Amniotic epithelial cell (primary cell): ENCODE measurements at places on chromosomes 12 and 14.
A peak's percentile ranks its signal among the peaks of the same experiment; 100 is the strongest.

DNA sequence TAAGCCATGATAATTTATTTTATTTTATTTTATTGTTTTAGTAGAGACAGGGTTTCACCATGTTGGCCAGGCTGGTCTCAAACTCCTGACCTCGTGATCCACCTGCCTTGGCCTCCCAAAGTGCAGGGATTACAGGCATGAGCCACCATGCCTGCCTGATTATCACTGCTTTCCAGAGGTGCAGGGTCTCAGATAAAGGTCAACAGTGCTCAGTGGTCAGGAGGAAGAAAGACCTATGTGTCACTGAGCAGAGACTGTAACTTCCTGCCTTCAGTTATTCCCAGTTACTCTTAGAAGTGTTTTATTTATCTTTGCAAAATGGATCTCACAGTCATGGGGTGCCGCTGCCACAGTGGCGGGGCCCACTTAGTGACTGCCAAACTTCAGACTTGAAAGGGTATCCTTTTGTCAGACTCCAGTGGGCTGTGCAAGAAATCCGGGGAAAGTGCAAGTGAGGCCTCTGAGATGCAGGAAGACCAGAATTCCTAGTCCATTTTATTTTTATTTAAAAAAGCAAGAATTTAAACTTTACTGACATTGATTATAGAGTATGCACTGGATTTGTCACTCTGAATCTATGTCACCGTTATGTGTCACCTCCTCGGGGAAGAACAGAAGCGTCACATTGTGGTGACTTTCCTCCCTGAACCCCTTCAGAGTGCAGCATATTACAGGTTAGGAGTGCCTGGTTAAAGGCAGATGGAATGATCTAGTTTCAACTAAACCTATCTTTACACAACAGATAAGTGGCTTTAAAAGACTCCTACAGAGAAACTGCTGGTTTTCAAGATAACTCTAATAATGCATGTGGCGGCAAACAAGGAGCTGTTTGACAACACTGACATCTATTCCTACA lies 59.1 kb upstream of the BICD1 start:
- DNase-seq, result no peak

DNA sequence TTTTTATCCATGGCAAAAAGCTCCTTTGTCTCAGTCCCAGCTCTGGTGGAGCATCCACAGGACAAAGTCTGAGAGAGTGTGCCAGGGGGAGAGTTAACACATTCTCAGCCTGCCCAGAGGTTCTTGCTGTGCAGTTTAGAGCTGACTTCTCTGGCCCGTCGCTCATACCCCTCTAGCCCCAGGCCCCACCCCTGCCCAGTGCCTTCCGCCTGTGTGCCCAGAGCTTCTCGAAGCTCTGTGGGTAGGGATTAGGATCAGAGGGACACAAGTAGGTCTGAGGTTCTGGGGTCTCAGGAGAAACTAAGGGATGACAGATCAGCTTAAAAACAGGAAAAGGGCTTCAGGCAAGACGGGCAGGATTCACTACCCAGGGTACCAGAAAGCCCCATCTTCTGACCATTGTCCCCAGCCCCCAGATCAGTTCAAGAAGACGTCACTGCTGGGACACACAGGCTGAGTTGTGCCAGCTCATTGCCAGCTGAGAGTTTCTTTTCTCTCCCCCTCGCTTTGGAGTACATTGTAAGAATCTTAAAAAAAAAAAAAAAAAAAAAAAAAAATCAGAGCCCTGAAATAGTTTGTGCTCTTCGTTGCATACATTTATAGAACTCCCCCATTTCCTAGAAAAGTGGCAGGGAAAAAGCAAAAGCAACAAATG lies 127.0 kb downstream of the GCH1 start:
- DNase-seq, result no peak

DNA sequence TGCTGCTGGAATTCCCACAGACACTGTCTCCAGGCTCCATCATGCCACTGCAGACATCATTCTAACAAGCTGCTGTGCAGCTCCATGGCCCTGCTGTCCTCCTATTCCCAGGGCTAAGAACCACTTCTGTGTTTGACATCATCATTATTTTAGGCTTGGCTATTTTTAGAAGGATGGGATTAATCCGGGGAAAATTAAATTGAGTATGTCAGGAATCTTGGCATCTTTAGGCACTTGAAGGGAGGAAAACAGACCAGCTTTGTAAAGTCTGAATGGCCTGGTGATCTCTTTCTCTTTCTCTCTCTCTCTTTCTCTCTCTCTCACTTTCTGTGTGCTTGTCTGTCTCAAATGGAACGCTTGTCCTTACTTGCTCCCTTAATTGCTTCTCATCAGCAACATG lies 568.3 kb upstream of the FLRT2 start:
- DNase-seq, result no peak

- peak; percentile 87 for DNase-seq
Measured at GRCh38 chr14:51283402-51284085, 43.5 kb downstream of the TMX1 start.

DNA sequence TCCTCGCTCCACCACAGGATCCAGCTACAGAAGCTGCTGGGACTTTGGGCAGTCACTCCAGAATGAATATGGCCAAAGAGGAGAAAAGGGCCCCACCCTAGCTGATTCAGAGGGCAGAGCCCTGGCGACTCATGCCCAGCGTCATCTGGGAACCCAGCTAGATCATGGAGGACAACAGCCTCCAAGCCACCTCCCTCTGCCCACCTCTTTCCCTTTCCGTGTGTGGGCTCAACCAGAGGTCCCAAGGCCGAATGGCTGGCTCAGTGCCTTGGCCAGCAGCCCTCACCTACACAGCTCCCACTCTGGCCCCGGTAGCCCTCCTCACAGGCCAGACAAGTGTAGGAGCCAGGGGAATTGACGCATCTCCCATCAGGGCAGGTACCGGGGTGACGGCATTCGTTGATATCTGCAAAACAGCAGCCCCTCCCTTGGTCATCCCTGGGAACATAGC lies 17.4 kb downstream of the ISCA2 start:
- DNase-seq, result peak; percentile 27

DNA sequence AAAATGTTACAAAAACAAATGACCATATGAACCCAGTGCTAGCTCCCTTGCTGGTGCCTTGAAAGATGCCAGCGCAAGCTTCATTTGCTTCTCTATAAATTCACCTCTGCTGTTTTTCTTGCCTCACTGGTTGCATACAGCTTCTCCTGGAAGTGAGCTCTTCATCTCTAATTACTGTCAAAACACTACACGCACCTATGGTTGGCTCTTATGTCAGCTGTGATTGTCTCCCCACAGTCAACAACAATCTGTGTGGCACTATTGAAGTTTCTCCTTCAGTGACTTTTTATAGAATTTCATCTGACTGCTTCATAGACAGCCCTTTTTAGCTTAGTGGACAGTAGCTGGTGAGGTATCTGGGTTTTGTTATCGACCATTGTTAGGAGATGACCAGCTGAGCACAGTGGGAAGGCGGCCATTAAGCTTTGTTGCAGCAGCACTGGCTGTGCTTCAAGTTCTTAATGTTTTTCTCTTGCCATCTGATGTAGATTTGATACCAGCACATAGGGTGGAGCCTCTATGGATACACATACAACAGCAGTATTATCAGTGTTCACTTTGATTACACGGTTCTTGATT lies 131.8 kb downstream of the KITLG start:
- DNase-seq, result no peak

DNA sequence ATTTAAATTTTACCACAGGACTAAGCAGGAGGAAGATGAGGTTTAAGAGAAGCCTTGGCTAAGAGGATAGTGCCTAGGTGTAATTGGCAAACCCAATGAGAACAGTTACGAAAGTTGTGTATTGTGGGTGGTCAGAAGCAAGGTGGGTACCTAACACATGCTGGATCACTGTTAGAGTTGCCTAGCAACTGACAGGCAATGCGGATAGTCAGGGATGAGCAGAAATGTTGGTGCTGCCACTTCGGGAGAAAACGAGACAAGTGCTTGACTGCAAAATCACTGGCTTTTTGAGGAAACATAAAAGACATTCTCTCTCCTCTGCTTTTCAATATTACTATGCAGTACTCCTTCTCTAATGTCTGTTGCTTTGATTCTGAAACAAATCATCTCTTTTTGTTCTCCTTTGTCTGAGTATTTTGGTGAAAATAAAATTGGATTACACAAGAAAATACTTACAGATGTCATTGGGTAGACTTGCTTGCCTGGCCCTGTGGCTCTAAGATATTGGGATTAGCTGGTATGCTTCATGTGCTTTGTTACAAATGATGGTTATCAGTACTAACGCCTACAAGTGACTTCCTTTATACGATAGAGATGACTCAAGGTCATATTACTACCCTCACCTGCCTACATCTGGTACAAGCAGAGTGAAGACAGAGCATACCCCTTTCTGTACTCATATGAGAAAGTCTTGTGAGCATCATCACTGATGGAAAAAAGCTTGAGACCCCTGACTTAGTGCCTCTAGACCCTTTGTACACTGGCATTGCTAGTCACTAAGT lies 48.0 kb downstream of the TDP1 start:
- no peak for DNase-seq

DNA sequence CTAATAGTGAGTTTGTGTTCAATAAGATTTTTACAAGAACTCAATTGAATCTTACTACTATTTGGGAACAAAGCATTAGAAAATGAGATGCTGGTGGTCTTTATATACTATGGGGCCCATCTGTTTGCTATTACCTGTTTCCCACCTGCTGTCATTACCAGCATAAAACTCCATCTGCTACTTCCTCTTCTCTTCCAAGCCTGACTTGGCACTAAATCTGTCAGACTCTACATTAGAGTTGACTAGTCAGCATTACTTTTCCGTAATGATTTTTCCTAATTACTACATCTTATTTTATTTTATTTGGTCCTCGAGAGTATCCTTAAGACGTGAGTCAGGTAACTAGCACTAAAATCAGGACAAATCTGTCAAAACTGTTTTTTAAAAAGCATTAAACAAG lies 68.1 kb upstream of the KRR1 start:
- DNase-seq, result no peak

- no peak for DNase-seq
Measured at GRCh38 chr12:77553976-77554619, 276.6 kb upstream of the NAV3 start.

DNA sequence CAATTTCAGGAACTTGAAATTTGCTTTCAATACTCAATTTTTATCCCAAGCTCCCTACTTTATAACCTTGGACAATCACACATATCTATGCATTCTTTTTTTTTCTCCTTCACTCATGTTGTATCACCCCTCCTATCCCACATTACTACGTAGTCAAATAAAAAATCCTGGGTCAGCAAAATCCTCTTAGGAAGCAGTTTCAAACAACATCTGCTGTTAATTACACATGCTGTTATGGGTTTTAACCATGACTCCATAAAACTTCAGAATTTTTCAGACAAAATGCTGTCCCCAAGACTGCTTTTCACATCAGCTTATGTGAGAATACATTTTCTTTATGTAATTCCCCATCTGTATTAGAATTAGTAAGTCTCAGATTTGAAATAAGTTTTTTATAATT lies 61.7 kb downstream of the LRFN5 start:
- DNase-seq, result no peak

DNA sequence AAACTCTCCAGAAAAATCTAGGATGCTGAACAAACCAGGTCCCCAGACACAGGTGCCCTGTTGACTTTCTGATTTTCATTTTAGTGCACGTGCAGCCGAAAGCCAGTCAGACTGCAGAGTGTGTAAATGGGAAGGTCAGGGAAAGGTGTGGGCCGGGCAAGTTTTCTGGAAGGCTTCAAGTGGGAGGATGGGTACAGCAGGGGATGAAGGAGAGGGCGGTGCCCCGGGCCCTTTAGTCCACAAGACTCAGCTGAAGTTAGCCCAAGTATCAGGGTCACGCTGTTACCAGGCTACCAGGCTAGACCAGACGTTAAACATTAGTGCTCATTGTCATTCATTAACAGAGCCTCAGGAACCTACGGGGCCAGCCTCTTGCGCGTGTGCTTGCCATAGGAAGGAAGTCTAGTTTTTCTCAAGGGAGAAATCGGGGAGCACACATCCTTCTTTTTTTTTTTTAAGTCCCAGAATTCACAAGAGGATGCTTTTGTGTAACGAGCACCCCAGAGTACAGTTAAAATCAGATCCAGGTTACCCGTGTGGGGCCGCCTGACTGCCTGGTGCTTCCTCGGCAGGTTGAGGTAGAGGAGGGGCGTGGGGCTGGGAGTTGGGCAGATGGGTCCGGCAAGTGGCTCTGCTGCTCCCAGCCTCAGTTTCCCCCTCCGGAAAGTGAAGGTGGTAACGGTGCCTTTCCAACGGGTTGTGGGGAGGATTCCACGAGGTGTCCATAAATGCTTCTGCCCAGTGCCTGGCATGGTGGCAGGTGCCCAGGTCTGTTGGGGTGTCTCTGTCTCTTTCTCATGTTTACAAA lies 19.1 kb downstream of the BCL7A start:
- no peak for DNase-seq

DNA sequence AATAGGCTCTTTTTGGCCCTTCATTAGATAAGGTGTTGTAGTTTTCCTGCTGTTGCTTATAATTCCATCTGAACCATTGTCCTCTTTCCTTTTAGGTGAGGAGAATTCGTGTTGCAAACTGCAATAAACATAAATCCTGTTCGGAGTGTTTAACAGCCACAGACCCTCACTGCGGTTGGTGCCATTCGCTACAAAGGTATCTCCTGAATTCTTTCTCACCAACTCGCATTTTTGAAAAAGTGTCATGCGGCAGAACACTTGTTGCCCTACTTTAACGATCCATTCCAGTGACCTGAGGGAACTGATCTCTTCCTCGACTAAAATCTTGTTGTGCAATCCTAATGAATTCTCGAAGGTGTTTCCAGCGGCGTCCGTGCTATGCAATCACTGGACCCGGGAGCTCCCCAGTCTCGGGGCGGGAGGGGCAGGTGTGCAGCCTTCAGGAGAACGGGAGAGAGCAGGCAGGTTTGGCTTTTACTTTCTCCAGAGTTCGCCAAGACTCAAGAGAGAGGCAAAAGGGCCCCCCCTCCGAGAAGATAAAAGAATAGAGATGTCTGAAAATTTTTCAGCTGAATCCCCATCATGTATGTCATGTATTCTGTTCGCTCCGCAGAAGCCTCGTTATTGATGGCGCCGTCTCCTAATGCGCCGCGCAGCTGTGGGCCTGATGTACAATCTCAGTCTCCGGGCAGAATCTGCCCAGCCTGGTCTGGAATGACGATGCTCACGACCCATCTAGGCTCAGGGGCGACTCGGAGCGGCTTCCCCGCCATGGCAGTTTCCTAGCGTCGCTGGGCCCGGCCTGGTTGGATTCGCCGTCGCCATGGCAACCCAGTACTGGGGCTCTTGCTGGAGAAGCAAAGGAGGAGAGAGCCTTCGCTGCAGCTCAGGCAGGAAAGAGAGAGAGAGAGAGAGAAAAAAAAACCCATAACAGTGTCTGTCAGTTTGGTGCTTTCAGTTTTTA lies 38.2 kb downstream of the PLXNC1 start:
- peak; percentile 55 for DNase-seq

- no peak for DNase-seq
Measured at GRCh38 chr14:106844608-106845285, 1318.4 kb downstream of the TMEM121 start.

- DNase-seq, result no peak
Measured at GRCh38 chr14:20429801-20430669, 5.9 kb downstream of the KLHL33 start.

GRCh38 chr14:22285991-22286390 lies 303.0 kb downstream of the DAD1 start:
- no peak for DNase-seq

DNA sequence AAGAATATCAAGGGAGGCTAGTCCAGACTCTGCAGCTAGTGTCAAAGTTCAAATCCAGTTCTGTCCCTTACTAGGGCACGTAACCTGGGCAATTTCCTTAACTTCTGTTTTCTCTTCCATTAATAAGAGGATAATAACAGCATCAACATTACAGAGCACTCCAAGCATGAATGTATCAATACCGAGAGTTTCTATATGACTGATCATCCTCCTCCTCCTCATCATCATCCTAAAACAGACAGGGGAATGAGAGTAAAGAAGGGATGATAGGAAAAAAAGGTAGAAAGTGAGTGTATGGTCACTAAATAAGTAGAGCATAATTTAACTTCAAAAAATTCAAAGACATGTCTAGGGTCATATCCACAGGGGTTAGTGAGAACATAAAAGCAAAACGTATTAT lies 171.4 kb downstream of the NDUFA12 start:
- DNase-seq, result no peak
